NCI-H1436 treated with DMSO at 0.1 percent for 48 hours (cell line): ENCODE measurements at places on chromosomes 12 and 14.

DNA sequence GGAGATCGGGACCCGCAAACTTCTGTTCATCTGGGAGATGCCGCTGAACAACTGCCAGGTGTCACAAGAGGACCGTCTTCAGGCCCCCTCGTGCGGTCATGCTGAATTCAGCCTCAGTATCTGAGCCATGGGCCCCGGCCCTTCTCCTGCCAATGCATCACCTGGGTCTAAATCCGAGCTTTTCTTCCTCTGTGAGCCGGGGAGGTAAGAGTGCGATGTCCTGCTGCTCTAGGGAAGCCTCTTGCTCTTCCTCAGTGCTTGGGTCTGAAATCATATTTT is 155.8 kb upstream of the FKBP4 start:
- DNase-seq: no peak

DNA sequence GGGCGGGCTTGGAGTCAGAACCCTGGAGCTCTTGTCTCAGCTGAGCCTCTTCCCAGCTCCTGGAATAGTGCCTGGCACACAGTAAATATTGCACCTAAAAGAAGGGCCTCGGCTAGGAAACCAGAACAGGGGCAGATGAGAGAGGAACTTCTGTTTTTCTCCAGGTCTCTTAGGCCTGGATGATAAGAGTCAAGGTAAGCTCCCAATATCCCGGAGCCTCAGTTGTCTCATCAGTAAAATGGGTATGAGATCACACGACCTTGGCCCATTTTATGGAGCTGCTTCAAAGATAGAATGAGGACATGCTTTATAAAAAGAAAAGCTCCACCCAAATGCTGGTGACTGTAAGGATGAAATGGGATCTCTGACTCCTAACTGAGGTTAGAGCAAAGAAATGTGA is 202.2 kb downstream of the TTC7B start:
- no peak for DNase-seq

GRCh38 chr12:118979763-118980406 is 1.5 kb upstream of the SRRM4 start:
- DNase-seq: peak; percentile 69

DNA sequence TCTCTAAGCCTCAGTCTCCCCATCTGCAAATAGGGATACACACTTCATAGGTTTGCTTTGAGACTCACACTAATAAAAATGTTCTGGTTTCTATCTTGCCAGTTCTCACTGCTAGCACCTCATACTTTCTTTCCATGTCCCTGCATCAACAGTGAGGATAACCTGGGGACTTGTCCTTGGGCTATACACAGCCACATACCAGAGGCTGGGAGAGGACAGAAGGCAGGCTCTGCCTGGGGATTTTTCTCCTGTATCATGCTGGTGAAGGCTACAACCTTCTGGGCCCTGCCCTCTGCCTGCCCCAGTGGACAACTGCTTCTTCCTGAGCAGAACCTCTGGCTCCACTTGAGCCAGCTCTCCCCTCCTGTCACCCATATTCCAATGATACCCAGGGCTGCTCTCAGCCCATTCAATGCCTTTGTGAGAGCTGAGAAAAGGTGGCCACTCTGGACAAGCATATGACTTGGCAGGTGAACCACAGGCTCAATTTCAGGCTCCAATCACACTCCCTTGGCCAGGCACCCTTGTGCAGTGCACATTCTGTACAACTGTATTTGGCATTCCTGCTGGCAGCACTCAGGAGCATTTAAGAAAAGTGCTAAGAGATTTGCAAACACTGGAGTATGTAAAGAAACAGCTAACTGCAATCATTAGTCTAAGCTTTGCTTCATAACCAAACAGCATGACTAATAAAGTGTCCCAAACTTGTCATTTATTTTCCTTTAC is 135.8 kb upstream of the VRK1 start:
- no peak for DNase-seq

- DNase-seq: no peak
Measured at GRCh38 chr12:51953089-51953488, 1.6 kb downstream of the ACVR1B start.

DNA sequence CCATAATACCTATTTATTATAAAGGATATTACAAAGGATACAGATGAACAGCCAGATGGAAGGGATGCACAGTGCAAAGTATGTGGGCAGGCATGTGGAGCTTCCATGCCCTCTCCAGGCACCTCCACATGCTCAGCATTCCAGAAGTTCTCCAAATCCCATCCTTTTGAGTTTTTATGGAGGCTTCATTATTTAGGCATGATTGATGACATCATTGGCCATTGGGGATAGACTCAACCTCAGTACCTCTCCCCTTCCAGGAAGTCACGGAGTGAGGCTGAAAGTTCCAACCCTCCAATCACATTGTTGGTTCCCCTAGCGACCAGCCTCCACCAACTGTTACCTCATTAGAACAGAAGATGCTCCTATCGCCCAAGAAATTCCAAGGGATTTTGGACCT is 156.4 kb downstream of the ATP23 start:
- DNase-seq: no peak

DNA sequence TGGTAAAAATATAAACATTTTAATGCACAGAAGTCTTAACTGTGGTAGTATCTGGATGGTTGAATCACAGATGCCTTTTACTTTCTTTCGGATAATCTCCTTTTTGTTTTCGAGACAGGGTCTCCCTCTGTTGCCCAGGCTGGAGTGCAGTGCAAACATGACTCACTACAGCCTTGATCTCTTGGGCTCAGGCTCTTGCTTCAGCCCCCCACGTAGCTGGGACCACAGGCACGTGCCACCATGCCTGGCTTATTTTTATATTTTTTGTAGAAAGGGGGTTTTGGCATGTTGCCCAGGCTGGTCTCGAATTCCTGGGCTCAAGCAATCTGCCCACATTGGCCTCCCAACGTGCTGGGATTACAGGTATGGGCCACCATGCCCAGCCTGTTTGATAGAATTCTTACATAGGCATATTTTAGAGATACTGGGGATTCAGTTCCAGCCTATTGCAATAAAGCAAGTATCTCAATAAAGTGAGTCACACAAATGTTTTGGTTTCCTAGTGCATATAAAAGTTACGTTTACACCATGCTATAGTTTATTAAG is 99.2 kb downstream of the SNAPC1 start:
- DNase-seq: no peak

- no peak for DNase-seq
Measured at GRCh38 chr12:45431126-45431525, 215.2 kb downstream of the ANO6 start.
